ENCODE measurements at places on chromosomes 6 and 20. TPM values are rescaled to one million over a fixed set of nuclear protein-coding genes. Genes with fewer than 3 reads are reported as not detected.

Gene MARCKS
- total RNA-seq = 101 TPM

Gene ZDHHC14
- total RNA-seq = 6.0 TPM

Gene RUNX2
- total RNA-seq = 3.1 TPM

Gene TMEM239
- total RNA-seq = not detected

Gene AGPAT4
- 9.0 TPM for total RNA-seq

Gene OR2W1
- not detected for total RNA-seq

Gene MYO6
- 21.2 TPM for total RNA-seq

Gene SNAP91
- total RNA-seq = not detected

Gene IER3
- 105 TPM for total RNA-seq

Gene VSX1
- not detected for total RNA-seq

Gene TSPO2
- not detected for total RNA-seq

Gene DNAH8
- not detected for total RNA-seq

Gene ATAT1
- 3.3 TPM for total RNA-seq

Gene KHDC1L
- total RNA-seq = not detected

Gene CD93
- 1.6 TPM for total RNA-seq

Gene TENT5A
- 63.9 TPM for total RNA-seq

Gene MSH5
- total RNA-seq = 3.8 TPM

Gene C6orf52
- total RNA-seq = not detected

Gene TNXB
- 9.8 TPM for total RNA-seq

Gene PACRG
- 0.20 TPM for total RNA-seq

Data from smooth muscle cell of the pulmonary artery (primary cell).